ENCODE measurements at places on chromosomes 5 and 9. TPM values are rescaled to one million over a fixed set of nuclear protein-coding genes. Genes with fewer than 3 reads are reported as not detected.

GRCh38 chr9:108087781-108088180 lies 598.2 kb upstream of the KLF4 start:
- no peak for DNase-seq
- no peaks in the 10 kb centered on the region for H3K27me3 ChIP-seq
- no peak overlapping the region for H3K27ac ChIP-seq

IDNK gene
- total RNA-seq: 5.6 TPM

GRCh38 chr5:66010476-66010875 lies 84.1 kb downstream of the ERBIN start:
- H3K4me1 ChIP-seq: no peaks in the 10 kb centered on the region
- H3K27me3 ChIP-seq: no peaks in the 10 kb centered on the region
- no peak overlapping the region for H3K4me3 ChIP-seq
- H3K27ac ChIP-seq: no peak overlapping the region

WNK2 gene
- total RNA-seq: 29.2 TPM

SFXN1 gene
- 55.9 TPM for total RNA-seq

GRCh38 chr5:103834216-103834615 lies 271.6 kb upstream of the NUDT12 start:
- no peak overlapping the region for H3K4me3 ChIP-seq
- H3K27ac ChIP-seq: no peak overlapping the region
- DNase-seq: no peak
- no peaks in the 10 kb centered on the region for H3K36me3 ChIP-seq

DNA sequence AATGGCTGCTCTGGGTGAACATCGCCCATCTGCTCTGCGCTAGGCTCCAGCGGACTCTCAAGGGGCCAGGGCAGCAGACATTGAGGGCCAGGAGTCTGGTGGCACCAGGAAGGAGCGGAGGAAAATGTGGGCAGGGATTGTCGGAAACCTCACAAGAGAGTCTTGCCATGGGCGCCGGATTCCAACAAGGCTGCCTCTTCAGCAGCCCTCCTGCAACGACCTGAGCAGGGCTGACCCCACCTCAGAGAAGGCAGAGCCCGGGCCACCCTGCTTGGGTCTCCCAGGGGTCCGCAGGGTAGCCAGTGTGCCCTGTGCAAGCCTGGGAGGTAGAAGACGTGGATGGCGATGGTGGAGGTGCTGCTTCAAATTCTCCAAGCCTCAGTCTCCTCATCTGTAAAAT lies 11.4 kb upstream of the UNC5A start:
- H3K4me1 ChIP-seq: peaks cover 40% of the 10 kb centered on the region
- no peak for DNase-seq
- H3K36me3 ChIP-seq: no peaks in the 10 kb centered on the region
- peaks cover 23% of the 10 kb centered on the region for H3K27me3 ChIP-seq
- H3K4me3 ChIP-seq: no peak overlapping the region

DNA sequence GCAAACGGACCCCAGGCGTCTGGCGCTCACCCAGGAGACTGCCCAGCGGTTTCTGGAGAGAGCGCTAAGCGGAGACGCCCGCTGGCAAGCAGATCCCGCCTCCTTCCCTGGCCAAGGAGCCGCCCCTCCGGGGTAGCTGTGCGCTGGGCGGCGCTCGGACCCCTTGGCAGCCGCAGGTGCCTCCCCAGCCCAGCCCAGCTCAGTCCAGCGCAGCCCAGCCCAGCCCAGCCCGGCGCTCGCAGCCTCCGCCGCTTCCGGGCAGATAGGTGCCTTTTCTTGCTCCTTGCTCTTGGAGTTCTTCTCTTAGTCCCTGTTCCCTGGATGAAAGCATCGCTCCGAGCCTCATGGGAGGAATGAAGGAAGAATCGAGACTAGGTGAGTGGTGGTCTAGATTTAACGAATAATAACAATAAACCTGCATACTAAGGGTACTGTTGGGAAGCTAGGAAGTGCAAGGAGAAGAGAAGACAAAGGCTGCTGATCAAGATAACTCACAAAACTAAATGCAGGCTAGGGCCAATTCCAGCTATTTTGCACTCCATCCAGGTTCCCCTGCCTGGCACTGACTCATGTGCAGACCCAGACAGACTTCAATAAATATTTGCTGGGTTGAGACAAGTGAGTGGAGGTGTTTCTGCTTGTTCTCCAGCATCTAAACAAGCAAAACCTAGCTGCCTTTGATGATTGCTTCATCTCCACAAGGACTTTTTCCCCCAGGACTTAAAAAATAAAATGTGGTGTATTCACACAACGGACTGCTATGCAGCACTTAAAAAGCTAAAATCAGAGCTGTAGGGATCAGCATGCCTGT lies at the start of gene STK32A:
Gene STK32A, plus strand, starts transcription at position 202 of the 811 bp plus-strand sequence. CDS start 4,609 bp downstream, outside the sequence.
- H3K27ac ChIP-seq: peak within 1 kb of the TSS; percentile 57
- H3K4me3 ChIP-seq: peak within 1 kb of the TSS; percentile 70
- no peak for DNase-seq

DNA sequence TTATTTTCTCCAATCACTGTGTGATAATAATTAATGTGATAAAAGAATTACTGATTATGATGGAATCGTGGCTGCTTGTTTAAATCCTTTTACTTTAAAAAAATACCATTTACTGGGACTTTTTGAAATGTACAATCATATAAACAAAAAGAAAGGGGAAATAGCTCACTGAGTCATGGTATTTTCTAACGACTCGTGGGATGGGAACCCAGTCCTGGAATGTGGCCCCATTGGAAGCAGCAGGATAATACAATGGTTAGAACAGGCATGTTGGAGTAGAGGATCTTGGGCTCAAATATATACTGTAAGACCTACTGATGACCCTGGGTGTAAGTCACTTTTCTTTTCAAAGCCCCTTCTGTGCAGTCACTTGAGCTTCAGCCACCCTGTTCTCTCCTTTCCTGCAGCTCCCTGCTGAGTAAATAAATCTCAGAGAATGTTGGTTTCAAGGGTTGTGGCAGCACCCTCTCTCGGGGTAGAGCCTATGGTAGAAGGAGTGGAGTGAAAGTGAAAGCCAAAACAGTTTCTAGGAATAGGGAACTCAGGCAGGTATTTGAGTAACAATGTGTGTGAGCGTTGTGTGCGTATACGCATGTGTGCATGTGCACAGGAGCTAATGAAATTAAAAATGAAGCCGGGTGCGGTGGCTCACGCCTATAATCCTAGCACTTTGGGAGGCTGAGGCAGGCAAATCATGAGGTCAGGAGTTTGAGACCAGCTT lies 40.8 kb upstream of the LARP1 start:
- no peaks in the 10 kb centered on the region for H3K27me3 ChIP-seq
- no peak overlapping the region for H3K4me3 ChIP-seq
- H3K27ac ChIP-seq: no peak overlapping the region
- peaks cover 3% of the 10 kb centered on the region for H3K4me1 ChIP-seq
- no peaks in the 10 kb centered on the region for H3K36me3 ChIP-seq

IL5 gene
- 0.50 TPM for total RNA-seq
